Activated gamma-delta T cell treated with Interleukin-2 at 50 U/mL for 16 hours (primary cell): ENCODE measurements at places on chromosomes 11 and 22.
A peak's percentile ranks its signal among the peaks of the same experiment; 100 is the strongest.

DNA sequence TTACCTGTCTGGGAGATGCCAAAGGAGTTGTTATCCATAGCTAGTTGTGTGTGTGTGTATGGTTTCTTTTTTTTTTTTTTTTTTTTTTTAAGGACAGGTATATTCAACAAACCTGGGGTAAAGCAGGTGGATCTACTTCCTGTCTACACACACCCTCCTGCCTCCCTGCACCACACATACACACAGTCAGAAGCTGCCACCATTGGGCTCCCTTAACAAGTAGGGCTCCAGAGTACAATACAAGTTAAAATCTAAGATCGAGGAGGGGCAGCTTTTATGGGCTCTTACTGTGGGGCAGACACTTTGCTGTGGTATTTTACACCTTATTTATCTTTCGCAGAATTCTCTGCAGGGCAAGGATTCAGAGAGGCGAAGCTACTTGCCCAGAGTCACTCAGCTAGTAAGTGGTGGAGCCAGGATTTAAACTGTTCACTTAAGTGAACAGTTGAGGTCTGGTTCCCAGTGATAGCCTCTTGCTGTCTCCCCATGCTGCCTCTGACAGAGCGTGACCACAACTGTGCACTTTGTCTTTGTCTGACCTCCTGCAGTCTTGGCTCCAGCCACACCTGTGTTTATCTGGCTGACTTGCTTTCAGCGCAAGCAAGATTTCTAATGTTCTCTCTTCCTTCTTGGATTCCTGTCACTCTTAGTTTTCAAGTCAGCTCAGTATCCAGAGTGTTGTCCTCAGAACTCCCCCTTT is 135.0 kb downstream of the CSNK2A3 start:
- DNase-seq = no peak

DNA sequence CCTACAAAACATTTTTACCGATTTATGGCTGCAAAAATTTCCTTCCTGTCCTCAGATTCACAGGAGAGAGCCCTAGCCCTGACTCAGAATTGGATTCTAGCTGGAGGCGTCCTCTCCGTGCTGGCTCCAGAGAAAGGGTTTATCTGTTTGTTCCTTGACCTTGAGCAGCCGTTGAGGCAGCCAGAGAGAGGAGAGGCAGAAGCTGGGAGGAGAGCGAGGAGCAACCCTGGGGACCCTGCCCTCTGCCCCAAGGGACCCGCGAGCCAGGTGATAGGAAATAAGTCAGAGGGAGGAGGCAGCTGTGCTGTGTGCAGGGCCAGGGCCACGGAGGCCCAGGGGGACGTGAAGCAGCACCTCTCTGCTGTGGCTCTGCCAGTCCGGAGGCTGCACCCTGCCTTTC is 75.6 kb downstream of the IGLL1 start:
- DNase-seq = no peak

GRCh38 chr22:31210556-31211421 is 1.3 kb upstream of the LIMK2 start:
- peak; percentile 7 for DNase-seq

- DNase-seq = no peak
Observed at GRCh38 chr11:82996966-82997606, 74.6 kb downstream of the RAB30 start.

- DNase-seq = no peak
Observed at GRCh38 chr11:44313761-44314489, 4.0 kb upstream of the ALX4 start.

DNA sequence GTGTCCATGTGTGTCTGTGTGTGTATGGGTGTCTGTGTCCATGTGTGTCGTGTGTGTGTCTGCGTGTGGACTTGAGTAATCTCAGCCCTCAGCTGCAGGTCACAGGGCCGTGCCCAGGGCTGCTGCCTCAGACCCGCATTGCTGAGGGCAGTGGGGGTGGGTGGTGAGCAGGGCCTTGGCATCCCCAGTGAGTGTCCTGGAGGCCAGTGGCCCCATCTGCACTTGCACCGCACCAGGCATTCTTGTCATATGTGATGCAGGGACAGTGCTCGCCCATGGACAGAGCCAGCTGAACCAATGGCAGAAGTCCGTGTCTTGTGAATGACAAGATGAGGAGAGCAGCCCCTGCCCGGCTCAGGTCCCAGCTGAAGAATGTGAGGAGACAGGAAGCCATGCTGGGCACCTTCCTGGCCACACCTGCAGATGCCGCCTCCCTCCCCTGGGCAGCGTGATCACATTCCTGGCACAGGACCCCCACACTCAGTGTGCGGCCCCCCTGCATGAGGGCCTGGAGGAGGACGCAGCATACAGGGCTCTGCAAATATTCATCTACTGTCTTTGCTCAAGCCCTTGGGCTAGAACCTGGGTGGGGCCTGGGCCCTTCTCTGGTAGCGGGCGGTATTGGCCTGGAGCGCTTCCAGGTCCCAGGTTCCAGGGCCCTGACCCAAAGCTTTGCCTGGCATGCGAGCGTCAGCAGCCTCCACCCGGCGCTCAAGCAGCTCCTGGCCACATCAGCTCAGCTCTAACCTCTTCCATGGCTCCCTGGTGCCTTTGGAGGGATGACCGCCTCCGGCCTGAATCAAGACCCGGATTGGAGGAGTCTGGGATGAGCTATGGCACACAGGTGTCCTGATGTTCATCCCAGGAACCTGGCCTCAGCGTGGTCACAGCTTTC is 3.9 kb downstream of the ALDH3B2 start:
- no peak for DNase-seq

- no peak for DNase-seq
Observed at GRCh38 chr11:66123902-66124301, 53.8 kb downstream of the PACS1 start.

GRCh38 chr11:120510406-120511115 is 987 bp upstream of the GRIK4 start:
- DNase-seq = no peak

- no peak for DNase-seq
Observed at GRCh38 chr11:58286249-58286648, 18.2 kb upstream of the OR10W1 start.

DNA sequence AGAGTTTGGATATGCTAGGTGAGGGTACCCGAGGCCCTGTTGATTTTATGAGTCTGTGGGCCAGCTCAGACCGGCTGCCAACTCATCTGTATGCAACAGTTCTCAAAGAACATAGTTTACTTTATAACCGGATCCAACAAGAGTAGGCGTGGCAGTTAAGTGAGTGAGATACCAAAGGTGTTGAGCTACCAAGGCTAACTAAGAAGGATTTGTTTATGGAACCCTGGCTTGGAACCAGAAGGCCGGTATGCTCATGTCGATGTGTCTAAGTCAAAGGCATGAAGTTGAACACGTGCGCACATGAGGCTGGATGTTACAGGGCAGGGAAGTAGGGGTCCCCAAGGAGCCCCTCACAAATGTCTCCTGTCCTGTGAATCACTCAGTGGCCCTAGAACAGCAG is at the start of gene KCNJ1:
Gene KCNJ1 (minus strand): TSS at position 20 of the 400 bp plus-strand sequence. CDS start 27,053 bp downstream, outside the sequence.
- DNase-seq = no peak

- DNase-seq = no peak
Observed at GRCh38 chr11:24496386-24496735, 492 bp upstream of the LUZP2 start.

GRCh38 chr22:49598338-49598737 is 229.3 kb downstream of the BRD1 start:
- no peak for DNase-seq

DNA sequence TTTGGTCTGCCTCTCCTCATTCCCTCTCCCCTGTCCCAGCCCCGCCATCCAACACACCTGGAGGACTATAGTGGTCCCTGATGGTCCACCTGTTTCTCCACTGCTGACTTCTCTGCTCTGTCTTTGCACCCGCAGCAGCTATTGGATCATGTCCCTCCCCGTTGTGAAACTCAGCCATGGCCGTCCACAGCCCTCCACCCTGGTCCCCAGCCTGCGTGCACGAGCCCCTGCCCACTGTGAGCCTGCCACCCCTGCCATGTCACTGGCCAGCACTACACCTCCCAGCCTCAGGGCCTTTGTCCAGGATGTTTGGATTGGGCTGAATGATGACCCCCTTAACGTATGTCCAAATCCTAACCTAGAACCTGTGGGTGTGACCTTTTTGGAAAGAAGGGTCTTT is 47.7 kb upstream of the SMIM38 start:
- DNase-seq = no peak

- no peak for DNase-seq
Observed at GRCh38 chr11:64484191-64485022, 106.6 kb upstream of the SLC22A12 start.

- no peak for DNase-seq
Observed at GRCh38 chr11:73852049-73852448, 24.6 kb downstream of the COA4 start.

DNA sequence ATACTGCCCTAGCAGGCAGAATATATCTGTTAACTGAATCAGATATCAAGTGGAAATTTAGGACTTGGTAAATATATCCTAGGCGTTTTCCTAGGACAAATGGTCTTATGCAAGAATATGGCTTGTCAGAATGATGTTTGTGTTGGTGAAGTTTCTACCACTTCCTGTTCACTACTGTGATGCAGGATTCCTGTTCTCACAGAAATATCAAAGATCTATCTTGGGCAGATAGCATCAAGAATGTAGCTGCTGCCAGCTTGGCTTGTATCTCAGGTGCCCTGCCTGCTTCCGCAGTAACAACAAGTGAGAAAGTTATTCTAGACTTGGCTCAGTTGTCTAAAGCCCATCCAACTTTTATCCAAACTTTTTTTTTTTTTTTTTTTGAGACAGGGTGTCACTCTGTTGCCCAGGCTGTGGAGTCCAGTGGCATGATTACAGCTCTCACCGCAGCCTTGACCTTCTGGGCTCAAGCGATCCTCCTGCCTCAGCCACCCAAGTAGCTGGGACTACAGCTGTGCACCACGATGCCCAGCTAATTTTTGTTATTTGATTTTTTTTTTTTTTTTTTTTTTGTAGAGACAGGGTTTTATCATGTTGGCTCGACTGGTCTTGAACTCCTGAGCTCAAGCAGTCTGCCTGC is 61.3 kb downstream of the PPME1 start:
- no peak for DNase-seq

DNA sequence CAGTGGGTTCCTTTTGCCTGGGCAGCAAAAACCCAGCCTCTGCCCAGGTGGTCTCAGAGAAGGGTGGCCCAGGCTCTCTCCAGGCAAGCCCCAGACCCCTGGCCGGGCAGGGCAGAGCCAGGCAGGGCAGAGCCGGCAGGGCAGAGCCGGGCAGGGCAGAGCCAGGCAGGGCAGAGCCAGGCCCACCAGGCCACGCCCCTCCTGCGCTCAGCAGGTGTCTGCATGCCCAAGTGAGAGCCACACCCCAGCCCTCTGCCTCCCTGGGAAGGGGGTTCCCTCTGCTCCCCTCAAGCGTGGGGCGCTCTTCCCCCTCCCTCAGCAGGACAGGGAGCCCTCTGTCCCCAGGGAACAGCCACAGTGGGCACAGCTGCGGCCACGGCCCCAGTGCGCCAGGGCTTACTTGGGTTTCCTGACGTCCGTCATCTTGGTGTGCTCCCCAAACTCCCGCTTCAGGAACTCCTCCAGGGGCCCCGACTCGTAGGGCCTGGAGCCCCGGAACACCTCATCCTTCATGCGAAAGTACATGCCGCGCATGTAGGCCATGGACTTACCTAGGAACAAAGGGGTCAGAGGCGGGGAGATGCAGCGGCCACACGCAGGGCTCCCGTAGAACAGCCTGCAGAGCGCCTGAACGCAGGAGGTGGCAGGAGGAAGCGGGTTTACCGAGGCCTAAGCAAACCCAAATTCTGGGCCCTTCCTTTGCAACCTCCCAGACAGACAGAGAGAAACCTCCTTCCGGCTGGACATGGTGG is 10.1 kb upstream of the BAIAP2L2 start:
- DNase-seq = no peak

DNA sequence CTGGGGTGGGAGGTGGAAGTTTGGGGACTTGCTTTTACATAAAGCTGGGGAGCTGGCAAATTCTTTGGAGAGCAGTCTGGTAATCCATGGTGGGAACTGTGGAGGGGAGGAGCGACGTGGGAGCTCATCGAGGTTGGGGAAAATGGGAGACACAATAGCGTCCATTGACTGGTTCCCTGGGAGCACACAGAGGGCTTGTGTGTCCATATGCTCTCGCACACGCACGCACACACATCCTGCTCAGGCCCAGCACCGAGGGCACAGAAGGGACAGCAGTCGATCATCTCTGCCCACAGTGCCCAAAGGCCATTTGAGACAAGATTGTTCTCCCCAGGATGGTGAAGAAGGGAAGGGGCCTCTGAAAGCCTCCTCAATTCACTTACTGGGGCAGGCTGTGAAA is 53.7 kb downstream of the FBXO7 start:
- DNase-seq = no peak

DNA sequence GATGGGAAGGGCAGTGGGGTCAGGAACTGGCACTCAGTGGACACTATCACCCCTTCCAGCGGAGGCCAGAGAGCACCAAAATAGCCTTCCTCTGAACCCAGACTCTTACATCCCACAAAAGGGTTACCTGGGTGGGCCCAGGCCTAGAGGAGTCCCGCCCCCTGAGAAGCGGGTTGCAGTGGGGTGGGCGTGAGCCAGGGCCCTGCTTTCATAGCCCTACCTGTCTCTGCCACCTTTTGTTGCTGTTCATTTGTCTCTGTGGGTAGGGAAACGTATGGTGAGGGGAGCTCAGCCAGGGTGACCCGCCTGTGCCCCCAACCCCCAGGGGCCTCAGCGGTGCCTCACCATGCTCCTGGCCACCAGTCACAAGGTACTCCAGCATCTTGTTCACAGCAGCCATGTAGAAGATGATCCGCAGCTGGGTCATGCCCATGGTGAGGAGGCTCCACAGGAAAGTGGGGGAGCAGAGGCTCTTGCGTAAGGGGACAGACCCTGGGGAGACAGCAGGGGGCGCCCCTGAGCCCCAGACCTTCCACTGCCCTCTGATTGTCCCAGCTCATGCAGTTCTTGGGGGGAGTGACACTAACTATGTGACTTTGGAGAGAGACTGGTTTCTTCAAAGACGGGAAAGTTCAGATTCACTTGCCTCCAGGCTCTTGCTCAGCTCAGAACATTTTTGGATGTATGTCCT is 24.0 kb downstream of the SLC43A1 start:
- DNase-seq = peak; percentile 34

DNA sequence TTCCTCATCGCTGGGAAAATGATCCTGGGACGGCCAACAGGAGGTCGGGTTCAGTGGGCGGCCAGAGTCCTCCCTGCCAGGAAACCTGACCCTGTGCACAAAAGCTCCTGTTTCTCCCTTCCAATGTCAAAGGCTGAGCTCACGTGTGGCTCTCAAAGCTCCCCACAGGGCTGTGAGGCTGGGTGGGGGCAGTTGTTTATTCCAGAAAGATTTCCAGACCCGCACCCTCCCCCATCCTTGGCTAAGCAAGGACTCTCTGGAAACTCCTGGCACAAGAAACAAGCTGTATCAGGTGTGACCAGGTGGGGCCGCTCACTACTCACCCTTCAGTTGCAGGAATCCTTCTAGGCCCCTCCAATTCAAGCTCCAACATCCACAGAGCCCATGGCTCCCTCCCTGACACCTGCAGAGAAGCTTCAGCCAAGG is 131.9 kb downstream of the SHANK2 start:
- DNase-seq = no peak
